ENCODE measurements at places on chromosomes 7 and 10.
A peak's percentile ranks its signal among the peaks of the same experiment; 100 is the strongest.

DNA sequence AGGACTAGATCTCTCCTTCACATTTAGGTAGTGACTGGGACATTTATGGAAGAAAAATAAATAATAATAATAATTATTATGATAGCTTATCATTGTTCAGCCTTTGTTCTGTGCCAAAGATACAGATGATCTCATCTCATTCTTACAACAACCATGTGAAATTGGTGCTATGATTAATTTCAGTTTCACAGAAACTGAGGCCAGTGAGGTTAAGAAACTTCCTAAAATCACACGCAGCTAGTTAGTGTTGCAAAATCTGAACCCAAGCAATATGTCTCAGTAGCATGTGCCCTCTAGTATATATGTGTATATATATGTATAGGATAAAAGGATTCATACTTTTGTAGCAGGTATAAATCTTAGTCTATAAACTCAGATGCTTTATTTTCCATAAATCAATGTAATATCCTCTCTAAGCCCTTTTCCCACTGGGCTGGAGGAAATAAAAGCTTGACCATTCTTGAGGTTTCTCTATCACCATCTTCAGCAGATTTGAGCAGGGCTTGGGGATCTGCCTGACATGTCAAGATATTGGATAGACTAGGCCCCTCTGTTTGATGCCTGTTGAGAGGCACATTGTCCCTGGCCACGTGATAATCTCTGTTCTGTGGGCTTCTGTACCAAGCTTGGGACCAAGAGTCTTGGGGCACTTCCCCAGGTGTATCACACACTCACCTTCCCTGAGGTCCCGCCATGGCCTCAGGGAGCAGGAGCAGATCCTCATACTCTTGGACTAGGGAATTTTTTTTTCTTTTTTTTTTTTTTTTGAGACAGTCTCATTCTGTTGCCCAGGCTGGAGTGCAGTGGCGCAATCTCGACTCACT, 172.6 kb upstream of the NRP1 start:
- DNase-seq, result no peak

DNA sequence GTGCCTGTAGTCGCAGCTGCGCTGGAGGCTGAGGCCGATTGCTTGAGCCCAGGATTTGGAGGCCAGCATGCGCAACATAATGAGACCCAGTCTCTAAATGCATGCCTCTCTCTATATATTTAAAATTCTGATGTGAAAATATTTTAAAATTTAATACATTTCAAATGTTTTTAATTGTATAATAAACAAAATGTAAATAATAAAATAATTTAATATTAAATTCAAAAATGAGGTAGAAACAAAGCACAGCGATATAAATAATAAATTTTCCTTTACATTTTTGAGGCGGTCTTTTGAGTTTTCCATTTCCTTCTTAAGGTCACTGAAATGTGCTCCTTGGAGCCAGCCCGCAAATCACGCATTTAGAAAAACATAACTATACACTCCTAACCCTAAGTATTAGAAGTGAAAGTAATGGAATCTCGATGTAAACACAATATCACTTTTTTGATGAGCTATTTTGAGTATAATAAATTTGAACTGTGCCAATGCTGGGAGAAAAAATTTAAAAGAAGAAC, 523 bp upstream of the CDK1 start:
- DNase-seq, result no peak

DNA sequence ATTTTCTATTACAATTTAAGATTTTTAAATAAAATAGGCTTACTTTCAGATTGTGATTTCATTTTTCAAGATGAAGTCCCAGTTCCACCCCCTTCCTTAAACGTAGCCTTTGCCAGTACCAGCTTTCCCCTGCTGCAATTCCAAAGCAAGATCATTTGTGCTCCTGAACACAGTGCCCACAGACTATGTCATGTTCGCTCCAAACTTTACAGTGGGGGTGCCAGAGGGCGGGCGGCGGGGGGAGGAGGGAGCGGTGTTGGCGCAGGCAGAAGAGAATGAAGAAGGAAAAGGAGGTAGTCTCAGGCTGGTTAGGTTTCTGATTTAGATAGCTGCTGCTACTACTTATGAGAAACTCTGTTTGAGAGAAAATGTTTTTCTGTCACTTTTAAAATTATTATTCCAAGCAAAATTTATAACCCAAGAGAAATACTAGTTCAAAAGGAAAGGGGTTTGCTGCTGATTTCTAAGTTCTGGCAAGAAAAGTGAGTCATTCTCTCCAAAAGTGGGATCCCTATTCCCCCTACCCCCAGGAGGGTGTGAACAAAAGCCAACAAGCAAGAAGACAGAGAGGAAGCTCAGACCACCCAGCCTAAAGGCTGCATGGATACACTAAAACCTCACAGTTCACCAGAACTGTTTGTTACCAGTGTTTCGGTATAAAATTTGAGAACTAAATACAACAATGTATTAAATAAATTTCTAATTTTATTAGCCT, 109.6 kb downstream of the SRPK2 start:
- no peak for DNase-seq

- DNase-seq, result no peak
Measured at GRCh38 chr10:73875139-73875475, 752 bp upstream of the CAMK2G start.

- no peak for DNase-seq
Measured at GRCh38 chr10:124001391-124002148, 91.8 kb downstream of the CHST15 start.

DNA sequence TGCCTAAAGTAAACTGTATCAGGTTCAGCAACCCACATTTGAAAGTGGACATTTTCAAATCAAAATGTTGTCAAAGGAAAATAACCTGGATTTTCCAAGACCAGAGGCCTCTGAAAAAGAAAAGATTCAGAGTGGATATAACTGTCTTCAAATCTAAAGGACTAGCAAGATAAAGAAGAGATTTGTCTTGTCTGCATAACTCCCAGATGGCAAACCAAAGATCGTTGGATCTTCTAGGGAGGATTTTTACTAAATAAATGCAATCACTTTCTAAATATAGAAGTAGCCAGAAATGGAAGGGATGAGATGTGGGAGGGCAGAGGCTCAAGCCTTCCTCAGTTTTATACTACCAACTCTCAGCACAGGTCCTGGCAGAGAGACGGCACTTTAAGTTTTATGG, 39.0 kb downstream of the CABCOCO1 start:
- DNase-seq, result no peak

GRCh38 chr10:100888957-100889356, 23.8 kb upstream of the SLF2 start:
- DNase-seq, result no peak

- DNase-seq, result no peak
Measured at GRCh38 chr7:17672783-17673182, 267.5 kb downstream of the SNX13 start.

DNA sequence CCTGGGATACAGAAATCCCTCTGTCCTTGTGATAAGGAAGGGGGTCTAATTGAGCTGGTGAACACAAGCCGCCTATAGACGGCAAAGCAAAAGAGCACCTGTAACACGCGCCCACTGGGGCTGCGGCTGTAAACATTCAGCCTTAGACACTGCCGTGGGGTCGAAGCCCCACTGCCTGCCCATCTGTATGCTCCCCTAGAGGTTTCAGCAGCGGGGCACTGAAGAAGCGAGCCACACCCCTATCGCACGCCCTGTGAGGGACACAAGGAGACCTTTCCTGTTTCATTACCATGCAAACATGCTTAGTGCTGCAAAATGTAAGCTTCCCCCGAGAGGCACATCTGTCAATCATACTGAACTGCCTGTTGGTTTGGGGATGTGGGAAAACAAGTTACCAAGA, 82.1 kb downstream of the NRP1 start:
- no peak for DNase-seq

- no peak for DNase-seq
Measured at GRCh38 chr7:91549878-91550277, 285.6 kb downstream of the FZD1 start.

DNA sequence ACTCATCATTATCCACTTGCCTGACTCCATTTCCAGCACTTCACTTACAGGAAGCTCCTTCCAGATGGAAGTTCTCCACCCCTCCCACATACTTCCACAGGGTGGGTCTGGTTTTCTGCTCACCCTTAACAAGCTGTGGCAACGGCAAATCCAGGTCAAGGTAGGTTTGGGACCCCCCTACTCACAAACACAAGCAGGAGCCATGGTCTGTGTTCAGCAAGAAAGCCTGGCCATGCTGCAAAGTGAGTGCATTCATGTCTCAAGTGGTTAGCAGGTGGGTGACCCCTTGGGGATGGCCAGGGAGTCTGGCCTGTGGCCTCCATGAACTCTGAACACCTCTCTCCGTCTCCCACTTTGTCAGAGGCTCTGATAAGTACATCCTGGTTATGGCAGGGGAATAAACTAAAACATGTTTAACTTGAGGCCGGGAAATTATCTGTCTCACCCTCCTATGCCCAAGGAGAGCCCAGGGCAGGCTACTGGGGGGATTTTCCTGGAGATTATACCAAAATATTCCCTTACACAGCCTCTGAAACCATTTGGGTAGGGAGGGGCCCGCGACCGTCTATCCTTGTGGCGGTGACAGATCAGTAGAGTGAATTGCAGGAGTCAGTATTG, 844 bp downstream of the XPNPEP1 start:
- DNase-seq, result no peak

GRCh38 chr7:139427788-139428187, 55.7 kb downstream of the KLRG2 start:
- DNase-seq, result no peak

DNA sequence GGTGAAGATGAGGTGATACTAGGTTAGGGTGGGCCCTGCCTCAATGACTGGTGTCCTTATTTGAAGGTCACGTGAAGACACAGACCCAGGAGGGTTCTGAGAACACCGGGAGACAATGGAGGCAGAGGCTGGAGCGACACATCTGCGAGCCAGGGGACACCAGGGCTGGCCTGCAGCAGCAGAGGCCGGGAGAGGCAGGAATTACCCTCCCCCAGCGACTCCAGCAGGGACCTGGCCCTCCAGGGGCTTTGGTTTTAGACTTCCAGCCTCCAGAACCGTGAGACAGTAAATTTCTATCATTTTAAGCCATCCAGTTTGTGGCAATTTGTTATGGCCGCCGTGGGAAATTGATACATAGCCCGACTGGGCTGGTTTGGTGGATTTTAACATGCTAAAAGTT, 152.2 kb downstream of the DNAJB6 start:
- DNase-seq, result no peak

- DNase-seq, result no peak
Measured at GRCh38 chr10:44939691-44940401, 19.8 kb upstream of the RASSF4 start.

- DNase-seq, result peak; percentile 91
Measured at GRCh38 chr7:47188653-47189315, 393.1 kb downstream of the TNS3 start.

Measured in NCI-H1694 treated with DMSO at 0.1 percent for 48 hours (cell line).